SIG-M5 (cell line): ENCODE measurements at places on chromosomes 2 and 18.

- DNase-seq = no peak
Measured at GRCh38 chr18:22800551-22800951, 132.6 kb upstream of the RBBP8 start.

- no peak for DNase-seq
Measured at GRCh38 chr2:233065954-233066470, 5.9 kb downstream of the INPP5D start.

DNA sequence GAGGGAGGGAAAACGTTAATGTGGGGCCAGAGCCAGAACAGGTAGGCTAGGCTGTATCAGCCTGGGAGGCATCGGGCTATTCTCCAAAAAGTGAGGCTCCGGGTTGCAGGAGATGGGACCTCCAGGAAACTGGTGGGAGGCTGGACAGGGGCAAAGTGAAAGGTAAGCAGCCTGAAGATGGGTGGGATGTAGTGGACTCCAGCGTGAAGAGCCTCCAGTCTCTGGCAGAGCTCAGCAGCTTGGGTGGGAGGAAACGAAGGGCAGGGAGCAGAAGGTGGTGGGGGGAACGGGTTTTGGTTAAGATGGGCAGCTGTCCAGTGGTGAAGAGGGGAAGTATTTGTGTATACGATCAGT is 3.1 kb upstream of the EMX1 start:
- DNase-seq = no peak

- DNase-seq = no peak
Measured at GRCh38 chr18:59846814-59847490, 52.8 kb upstream of the PMAIP1 start.

GRCh38 chr2:180599804-180600203 is 380.6 kb upstream of the UBE2E3 start:
- DNase-seq = no peak
